Right ventricle myocardium inferior (tissue), 1 donor: ENCODE measurements at places on chromosomes 1 and 21.

DNA sequence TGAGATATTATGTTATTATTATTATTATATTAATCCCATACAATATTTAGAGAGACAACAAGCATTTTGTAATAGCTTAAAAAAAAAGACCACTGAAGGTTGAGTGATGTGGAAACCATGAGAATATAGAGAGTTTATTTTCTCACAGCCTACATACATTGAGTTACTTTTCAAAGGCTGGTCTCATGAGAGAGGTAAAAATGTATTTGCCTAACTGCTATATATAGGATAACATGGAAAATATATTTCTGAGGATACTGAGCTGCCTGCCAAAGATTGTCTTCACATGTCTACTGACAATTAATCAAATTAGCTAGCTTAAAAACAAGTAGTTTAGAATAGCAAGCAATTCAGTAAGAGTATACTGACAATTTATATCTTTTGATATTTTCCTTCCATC lies 192.2 kb upstream of the NRIP1 start:
- no peak for DNase-seq

- DNase-seq = no peak
Observed at GRCh38 chr21:33042812-33043211, 17.1 kb downstream of the OLIG2 start.

DNA sequence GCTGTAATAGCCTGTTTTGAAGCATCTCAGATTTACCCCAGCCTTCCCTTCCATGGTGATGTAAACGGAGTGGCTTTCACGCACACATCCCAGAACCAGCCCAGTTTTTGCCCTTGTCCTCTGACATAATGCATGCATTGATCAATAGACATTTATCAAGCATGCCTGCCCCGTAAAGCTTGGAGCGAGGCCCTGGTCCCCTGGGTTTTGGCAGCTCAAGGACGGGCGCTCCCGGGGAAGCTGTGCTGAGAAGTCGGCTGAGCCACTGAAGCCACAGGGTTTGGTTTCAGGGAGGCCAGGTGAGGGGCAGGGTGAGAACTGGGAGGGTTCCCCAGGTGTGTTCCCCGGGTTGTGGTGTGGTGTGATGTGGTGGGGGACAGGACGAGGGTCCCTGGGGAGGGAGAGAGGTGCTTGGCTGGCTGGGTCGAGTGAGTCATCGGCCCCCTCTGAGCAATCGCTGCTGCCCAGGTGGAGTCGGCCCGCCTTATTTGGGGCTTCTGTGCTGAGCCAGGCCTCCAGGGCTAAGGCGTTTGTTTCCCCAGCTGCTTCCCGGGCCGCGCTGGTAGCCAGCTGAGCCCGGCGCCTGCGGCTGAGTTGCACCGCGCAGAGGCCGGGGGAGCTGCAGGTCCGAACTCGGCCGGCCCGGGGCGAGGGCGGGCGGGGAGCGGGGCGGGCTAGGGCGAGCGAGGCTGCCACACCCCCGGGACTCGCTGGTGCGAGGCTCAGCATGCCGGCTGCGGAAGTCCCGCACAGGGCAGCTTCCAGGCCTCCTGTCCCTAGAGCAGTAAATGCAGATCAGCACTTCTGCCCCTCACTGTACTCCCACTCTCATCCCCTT lies 23.6 kb downstream of the ATP2B4 start:
- DNase-seq = peak; percentile 87

GRCh38 chr1:242011894-242012660 lies 13.2 kb upstream of the MAP1LC3C start:
- DNase-seq = no peak

DNA sequence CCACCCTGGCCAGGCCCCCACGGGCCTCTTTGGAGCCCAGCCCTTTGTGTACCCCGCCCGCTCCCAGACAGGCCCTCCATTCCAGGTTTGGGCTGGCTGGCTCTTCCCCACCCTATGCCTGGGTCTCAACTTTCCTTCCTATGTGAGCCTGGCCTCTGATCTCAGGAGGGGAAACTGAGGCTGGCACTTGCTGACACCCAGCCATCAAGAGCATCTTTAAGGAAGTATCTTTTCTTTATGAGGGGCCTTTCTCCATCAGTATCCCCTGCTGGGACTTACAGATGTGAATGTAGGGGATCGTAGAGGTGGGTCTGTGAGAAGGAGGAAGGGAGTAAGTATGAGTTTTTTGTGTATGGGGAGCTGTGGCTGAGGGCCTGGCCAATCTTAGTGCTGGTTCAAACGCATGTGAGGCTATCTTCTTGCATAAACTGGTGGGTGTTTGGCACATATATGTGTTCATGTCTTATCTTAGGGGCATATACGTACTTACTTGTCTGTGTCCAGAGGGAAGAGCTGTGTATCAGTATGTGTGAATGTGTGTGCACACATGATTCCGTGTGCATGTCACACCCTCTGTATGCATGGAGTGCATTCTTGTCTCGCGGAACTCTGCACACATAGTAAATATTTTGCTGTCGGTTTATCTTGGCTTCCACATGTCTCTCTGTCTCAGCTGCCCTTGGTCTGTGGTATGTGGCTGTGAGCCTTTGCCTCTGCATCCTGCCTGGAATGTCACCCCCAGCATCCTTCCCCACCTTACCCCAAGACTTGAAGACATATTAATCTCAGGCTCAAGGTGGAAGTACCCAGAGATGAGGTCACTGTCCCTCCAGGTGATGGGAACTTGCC lies 5.4 kb downstream of the NECTIN4 start:
- DNase-seq = no peak

- no peak for DNase-seq
Observed at GRCh38 chr1:36910886-36911540, 123.3 kb downstream of the GRIK3 start.

DNA sequence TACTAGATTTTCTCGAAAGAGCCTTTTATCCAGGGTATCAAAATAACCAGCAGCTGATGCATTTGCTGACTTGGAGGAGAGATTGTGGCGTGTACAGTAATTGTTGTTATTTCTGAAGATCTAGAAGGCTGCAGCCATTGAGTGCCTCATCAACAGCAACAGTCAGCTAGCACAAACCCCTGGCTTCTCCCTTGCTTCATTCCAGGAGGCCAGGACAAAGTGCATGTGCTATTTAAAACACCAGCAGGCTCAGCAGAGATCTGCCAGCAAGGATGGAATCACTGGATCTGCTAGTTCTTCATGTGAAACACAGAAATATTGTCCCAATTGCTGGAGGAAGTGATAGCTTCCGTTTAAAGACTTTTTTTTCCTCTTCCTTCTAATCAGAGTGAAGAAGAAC lies 2.8 kb upstream of the NGF start:
- DNase-seq = no peak

GRCh38 chr1:228284148-228284495 lies 76.3 kb downstream of the OBSCN start:
- DNase-seq = peak; percentile 50

- peak; percentile 41 for DNase-seq
Observed at GRCh38 chr21:44337449-44337848, 1.7 kb downstream of the CFAP410 start.

GRCh38 chr21:14862794-14863720 lies 201.7 kb downstream of the NRIP1 start:
- no peak for DNase-seq

- DNase-seq = no peak
Observed at GRCh38 chr21:38621132-38621531, 122.9 kb upstream of the ERG start.

- no peak for DNase-seq
Observed at GRCh38 chr1:119373465-119373864, 4.9 kb downstream of the HAO2 start.

- DNase-seq = no peak
Observed at GRCh38 chr1:88504601-88505000, 179.5 kb upstream of the PKN2 start.

GRCh38 chr1:5506634-5507033 lies 485.6 kb downstream of the NPHP4 start:
- no peak for DNase-seq

GRCh38 chr1:231416901-231417300 lies 5.2 kb downstream of the EGLN1 start:
- no peak for DNase-seq

DNA sequence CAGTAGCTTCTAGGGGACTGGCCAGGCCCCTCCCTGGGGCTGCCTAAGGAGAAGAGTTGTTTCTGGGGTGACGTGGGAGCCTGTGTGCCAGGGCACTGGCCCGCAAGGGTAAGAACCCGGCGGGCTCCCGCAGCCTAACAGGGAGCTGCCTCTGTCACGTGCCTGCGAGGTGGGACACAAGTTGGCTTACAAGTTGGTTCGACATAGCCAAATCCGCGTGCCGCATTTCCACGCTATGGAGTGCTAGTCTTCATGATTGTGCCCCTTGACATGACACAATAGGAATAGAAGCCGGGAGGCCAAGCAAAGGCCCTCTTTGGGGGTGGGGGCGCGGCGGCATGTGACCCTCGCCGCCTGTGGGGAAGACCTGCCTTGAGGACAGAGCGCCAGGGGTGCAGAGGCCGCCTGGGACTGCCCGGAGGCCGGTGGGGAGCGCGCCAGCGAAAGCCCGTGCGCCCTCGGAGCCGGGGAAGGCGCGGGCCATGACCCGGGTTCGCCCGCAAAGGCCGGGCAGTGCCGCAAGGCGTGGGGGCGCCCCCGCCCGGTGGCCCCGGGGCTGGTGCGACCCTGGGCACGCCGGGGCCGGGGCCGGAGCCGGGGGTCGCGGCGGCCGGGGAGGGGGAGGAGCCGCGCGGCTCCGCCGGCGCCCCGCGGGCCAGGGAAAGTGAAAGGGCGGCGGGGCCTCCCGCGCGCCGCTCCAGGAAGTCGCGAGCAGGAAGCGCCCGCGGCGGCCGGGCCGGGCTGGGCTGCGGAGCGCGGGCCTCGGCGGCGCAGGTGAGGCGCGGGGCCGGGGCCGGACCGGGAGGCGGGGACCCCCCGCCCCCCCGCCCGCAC lies at the start of gene SLC37A1:
Gene SLC37A1 (plus strand): TSS at position 702 of the 834 bp plus-strand sequence. CDS start 4,603 bp downstream, outside the sequence.
- DNase-seq = peak; percentile 78

DNA sequence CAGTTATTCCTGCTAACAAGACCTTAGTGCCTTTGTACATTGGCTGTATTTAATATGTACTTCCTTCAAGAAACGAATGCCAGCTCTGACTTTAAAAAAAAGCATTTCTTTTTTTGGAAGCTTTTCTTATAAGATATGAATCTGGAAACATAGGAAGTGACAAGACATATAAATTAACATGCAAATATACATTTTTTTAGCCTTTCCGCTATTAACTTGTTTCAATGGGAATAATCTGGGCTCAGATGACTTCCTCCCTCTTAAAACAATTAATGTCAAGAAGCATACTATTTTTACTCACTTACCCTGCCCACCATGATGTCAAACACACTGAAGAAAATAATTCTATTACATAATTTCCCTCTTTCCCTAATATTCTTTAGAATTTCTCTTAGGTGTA lies 1.4 kb downstream of the DENND1B start:
- DNase-seq = no peak

GRCh38 chr1:169312084-169312954 lies 55.3 kb downstream of the NME7 start:
- peak; percentile 66 for DNase-seq

DNA sequence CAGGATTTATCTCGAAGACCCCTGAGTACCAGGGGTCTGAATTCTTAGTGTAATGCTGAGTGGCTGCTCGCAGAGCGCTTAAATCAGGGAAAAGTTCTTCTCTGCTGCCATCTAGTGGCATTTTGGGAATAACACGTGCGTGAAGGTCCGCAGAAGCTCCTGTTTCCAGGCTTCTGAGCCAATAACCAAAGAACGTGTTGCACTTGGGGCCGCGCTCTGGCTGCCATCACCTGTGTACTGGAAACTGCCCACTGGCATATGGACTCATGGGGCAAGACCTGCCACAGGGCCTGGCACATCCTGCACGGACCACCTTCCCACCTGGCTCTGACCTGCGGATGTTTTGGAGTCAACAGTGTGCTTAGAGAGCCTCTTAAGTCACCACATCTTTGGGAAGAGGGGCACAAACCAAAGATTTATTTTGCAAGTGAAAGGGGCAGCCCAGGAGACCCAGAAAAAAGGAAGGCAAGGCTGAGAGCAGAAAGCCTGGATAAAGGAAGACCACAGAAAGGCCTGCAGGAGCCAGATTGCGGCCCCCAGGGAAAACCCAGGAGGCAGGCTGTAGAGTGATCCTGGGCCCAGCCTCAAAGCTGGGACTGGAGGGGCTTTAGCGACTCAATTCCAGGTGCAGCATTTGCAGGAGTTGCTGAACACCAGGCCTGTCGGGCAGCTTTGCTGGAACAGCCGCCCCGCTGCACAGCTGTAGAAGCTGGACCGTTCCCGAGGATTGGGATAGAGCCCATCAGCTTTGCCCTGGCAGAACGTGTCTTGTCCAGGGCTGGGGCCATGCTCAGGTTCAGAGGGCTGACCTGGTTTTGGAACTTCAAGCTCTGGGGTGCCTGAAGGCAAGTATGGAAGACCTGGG lies 13.0 kb downstream of the CHIT1 start:
- DNase-seq = no peak

DNA sequence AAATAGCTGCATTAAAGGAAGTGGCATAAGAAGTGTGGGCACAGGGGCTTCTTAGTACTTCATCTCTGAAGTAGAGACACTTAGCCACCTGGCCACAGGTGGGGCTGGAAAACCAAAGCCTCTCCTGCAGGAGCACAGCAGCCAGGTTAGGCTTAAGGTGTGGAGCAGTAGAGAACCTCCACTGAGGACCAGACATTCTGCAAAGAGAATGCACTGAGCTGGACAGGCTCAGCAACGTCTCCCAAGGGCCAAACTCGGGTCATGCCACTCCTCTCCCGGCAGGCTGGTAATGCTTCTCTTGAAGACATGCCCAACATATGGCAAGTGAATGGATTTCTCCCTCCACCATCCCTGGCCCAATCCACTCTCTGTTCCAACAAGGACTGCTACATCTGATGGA lies 33.0 kb upstream of the LRRC38 start:
- no peak for DNase-seq

- no peak for DNase-seq
Observed at GRCh38 chr1:94654031-94654430, 112.5 kb upstream of the F3 start.

DNA sequence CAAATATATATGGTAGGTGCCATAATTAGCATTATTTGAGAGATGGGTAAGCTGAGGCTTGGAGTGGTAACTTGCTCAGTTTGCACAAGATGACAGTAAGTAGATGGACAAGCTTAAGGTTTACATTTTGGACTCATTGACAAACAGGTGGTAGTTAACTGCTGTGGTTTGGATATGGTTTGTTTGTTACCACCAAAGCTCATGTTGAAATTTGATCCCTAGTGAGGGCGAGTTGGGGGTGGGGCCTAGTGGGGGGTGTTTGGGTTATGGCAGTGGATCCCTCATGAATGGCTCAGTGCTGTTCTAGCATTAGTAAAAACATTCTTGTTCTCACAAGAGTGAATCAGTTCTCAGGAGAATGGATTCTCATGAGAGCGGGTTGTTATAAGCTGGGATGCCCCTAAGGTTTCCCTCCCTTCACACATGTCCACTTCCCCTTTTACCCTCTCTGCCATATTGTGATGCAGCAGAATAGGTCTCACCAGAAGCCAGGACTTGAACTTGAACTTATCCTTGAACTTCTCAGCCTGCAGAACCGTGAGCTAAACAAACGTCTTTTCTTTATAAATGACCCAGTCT lies 6.6 kb upstream of the PRRX1 start:
- no peak for DNase-seq

DNA sequence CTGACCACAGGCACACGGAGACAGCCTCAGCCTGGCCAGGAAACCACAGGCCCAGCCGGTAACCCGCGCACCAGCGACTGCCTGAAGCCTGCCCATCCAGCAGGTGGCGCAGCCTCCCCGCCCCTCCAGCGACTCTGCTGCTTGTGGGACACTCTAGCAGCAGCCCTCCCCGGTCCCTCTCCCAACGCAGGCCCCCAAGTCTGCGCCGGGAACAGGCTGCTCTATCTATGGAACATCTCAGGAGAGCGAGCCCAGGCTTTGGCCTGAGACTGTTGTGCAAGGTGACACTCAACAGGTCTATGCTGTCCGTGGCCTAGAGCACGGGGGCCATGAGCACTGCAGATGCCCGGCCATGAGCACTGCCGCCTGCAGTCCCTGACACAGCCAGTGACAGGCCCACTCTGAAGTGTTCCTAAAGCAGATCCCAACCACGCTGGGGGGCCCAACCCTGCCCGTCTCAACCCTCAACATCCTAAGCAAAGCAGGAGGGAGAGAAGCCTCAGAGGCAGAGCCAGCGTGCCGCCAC lies 28.4 kb downstream of the WDR4 start:
- no peak for DNase-seq
